ENCODE measurements at places on chromosomes 2 and 18. TPM values are rescaled to one million over a fixed set of nuclear protein-coding genes. Genes with fewer than 3 reads are reported as not detected.

Gene SETBP1
- 23.8 TPM for total RNA-seq

Gene ST6GAL2
- 0.32 TPM for total RNA-seq

Gene DRC1
- total RNA-seq: 0.39 TPM

Gene LAMA3
- total RNA-seq: 7.1 TPM

Gene TMEM163
- not detected for total RNA-seq

Gene DOCK10
- total RNA-seq: 3.9 TPM

Gene ELOA2
- not detected for total RNA-seq

Gene NTSR2
- not detected for total RNA-seq

Gene EGR4
- total RNA-seq: not detected
